ENCODE measurements at places on chromosomes 2 and 18.
A peak's percentile ranks its signal among the peaks of the same experiment; 100 is the strongest.

- no peak for DNase-seq
Observed at GRCh38 chr2:73223821-73224220, 9.2 kb downstream of the PRADC1 start.

DNA sequence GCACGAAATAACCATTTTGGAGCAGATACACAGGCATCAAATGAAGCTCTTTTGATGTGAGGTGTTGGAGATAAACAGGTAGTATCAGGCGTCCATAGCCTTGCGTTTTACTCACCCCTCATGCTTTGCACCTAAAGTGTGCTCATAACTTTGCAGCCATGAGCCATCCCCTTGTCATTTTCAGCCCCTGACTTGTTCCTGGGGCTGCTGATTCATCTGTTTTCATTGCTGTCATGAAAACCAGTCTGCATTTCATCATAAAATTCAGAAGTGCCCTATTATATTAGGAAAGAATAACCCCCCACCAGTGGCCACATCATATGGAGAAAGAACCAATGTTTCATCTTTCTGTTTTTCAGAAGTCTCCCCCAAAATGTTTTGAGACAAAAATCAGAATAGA, 329.7 kb upstream of the NRP2 start:
- DNase-seq = no peak

GRCh38 chr18:21134895-21135294, 23.3 kb upstream of the ROCK1 start:
- DNase-seq = peak; percentile 47

DNA sequence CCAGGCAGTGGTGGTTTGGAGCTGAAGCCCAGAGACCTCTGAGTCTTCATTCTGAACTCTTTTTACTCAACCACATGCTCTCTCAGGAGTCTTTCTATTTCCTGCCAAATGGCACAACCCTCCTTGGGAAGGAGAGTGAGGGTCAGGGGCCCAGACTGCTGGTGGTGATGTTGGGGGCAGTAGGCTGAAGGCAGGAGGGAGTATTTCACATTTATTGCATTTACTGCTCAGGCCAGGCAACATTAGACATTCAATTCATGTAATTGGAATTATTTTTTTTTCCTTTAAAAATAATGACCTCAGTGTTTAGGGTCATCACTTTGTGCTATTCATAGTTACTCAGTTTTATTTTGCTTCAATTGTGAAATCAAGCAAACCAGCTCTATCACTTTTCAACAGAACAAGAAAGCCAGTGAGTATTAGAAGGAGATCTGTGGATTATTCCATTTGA, 311.3 kb upstream of the NT5C1B start:
- DNase-seq = no peak

DNA sequence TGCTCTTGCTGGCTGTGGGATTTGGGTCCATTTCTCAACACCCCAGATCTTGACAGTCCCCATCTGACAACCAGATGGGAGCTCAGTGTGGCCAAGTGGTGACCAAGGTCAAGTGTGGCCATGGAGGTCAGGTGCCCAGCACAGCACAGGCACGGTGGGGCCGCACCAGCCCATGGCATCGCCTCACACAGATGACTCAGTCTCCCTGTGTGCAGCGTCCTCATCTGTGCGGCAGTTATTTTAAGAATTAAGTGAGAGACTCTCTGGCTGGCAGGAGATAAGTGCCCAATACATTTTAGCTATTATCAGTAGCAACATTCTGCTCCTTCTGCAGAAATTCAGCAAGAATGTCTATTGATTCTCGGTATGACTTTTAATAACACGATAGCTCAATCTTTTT, 167.2 kb downstream of the DDX1 start:
- no peak for DNase-seq

DNA sequence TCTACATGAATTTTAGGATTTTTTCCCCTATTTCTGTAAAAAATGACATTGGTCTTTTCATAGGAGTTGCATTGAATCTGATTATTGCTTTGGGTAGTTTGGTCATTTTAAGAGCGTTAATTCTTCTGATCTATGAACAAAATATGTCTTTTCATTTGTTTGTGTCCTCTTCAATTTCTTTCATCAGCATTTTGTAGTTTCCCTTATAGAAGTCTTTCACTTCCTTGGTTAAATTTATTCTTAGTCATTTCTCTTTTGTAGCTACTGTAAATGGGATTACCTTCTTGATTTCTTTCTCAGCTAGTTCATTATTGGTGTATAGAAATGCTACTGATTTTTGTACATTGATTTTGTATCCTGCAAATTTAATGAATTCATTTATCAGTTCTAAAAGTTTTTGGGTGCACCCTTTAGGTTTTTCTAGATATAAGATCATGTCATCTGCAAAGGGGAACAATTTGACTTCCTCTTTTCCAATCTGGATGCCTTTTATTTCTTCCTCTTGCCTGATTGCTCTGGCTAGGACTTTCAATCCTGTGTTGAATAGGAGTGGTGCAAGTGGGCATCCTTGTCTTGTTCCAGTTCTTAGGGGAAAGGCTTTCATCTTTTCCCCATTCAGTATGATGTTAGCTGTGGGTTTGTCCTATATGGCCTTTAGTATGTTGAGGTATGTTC, 36.6 kb upstream of the AAK1 start:
- no peak for DNase-seq

DNA sequence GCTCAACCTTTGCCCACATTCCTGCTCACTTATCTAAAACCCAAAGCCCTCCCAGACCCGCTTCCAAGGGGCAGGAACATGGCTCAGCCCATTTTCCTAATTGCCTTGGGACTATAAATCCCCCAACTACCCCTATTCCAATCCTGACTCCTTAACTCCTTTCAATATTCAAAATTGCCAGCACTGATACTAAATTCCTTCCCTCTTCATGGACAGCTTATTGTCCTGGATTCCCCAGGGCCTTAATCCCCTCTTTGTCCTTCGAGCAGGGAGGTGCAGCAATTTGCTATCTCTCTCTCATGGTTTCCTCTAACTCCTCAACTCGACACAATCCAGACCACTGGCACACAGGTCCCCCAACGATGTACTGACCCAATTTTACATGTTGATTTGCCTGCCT, 99.1 kb downstream of the SLC25A12 start:
- DNase-seq = no peak

DNA sequence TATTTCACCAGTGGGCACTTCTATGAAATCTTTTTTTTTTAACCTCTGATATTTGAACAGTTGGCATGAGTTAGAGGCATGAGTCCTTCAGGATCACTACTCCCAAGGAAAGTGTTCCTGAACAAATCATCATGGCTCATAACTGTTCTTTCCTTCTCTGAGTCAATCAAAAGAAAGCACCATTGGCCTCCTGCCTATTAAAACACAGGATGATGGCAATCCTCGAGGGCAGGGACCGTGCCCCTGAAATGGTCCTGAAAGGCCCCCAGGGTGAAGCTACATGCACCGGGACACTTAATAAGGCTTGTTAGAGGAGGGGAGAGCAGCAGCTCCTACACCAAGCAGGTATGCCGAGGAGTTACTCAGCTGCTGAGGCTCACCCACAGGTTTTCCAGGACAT, 43.5 kb downstream of the SLC14A2 start:
- DNase-seq = no peak
